Stimulated activated CD8-positive, alpha-beta memory T cell treated with anti-CD3 and anti-CD28 coated beads, Interleukin-4, amount 100 ng/mL, for 1 hour (primary cell): ENCODE measurements at places on chromosomes 5 and 9.

GRCh38 chr9:40935336-40935735 is 193.1 kb downstream of the FOXD4L6 start:
- no peak for DNase-seq

GRCh38 chr5:95087816-95088317 is 197.0 kb downstream of the MCTP1 start:
- no peak for DNase-seq

DNA sequence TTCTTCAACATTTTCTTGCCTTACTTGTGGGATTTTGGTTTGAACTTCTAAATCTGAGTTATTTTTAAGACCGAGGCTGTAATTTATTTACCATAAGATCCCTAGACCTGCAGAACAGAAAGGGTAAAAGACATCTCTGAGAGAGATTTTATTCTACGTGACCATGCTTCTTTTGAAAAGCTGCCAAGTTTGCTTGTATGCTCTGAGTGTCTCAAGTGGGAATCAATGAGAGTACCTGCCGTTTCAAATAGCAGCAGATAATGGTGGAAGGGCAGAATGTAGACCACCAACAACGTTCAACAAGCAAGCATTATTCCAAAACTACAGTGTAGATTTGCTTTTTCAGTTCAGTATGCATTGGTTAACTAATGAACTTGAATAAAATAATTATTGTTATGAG is 108.6 kb upstream of the MINAR2 start:
- no peak for DNase-seq

- no peak for DNase-seq
Measured at GRCh38 chr5:169006842-169007790, 293.8 kb downstream of the SLIT3 start.

GRCh38 chr5:137226081-137226480 is 273.0 kb downstream of the SPOCK1 start:
- no peak for DNase-seq

- no peak for DNase-seq
Measured at GRCh38 chr5:107381189-107381856, 289.4 kb downstream of the EFNA5 start.

DNA sequence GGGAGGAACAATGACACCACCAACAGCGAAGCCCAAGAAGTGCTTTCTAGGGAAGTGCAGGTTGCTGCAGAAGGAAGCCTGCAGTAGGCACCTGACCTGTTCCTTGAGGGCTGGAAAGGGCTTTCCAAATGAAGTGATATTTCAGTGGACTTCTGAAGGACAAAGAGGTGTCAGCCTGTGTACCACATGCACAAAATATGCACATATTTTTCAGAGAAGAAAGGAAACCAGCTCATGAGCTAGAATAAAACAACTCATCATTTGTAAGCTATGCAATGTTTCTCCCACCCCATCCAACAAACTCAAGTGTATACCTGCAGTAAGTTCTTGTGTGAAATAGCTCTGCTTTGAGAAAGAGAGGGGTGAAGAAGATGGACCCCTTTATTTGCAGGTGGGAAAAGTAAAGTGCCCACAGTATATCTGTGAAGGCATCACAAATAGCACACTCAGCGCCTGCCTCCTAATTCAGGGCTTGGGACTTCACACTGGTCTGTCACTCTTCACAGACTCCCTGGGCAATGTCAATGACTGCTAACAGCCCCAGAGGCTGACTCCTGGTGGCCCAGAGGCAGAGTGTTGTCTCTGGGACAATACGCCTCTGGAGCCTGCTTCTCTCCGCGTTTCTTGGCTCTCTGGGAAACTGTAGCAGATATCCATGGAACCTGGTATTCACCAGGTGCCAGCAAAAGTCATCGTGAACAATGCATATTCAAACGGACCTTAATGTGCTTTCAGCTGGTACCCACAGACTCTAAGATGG is 198.1 kb upstream of the EFNA5 start:
- no peak for DNase-seq

DNA sequence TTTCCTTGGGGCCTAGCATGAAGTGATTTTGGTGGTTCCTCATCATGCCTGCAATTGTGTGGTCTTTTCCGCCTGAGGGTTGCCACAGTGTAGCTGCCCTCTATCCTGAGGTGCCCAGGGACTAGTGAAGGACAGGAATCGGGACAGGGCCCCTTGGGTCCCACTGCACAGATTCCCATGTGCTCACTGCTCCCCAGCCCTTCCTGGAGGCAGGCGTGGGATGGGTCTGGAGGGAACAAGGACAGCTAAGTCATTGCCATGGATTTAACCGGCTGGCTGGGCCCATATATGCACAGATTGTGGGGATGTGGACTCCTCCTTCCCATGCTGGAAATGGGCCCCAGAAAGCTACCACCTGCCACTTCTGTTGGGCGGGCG is 122.3 kb upstream of the PITX1 start:
- DNase-seq, result no peak

GRCh38 chr9:126682928-126683697 is 69.4 kb downstream of the LMX1B start:
- no peak for DNase-seq

GRCh38 chr9:70677055-70677735 is 262.7 kb upstream of the KLF9 start:
- DNase-seq, result no peak

- no peak for DNase-seq
Measured at GRCh38 chr5:83145241-83145640, 67.9 kb downstream of the XRCC4 start.

- no peak for DNase-seq
Measured at GRCh38 chr9:130445268-130445983, 665 bp downstream of the ASS1 start.

DNA sequence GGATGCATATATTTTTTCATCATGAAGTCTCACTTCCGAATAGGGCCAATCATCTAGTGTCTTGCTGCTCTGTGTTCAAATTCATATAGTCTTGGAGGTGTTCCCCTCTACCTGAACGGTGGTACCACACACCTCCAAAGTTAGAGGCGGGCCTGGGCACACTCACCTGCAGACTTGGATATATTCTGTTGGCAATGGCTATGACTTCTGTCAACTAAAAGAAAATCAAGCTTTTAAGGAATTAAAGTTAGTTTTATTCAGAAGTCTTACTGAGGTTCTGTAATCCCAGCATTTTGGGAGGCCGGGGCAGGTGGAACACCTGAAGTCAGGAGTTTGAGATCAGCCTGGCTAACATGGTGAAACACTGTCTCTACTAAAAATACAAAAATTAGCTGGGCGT is 2.6 kb upstream of the NIPAL4 start:
- no peak for DNase-seq

DNA sequence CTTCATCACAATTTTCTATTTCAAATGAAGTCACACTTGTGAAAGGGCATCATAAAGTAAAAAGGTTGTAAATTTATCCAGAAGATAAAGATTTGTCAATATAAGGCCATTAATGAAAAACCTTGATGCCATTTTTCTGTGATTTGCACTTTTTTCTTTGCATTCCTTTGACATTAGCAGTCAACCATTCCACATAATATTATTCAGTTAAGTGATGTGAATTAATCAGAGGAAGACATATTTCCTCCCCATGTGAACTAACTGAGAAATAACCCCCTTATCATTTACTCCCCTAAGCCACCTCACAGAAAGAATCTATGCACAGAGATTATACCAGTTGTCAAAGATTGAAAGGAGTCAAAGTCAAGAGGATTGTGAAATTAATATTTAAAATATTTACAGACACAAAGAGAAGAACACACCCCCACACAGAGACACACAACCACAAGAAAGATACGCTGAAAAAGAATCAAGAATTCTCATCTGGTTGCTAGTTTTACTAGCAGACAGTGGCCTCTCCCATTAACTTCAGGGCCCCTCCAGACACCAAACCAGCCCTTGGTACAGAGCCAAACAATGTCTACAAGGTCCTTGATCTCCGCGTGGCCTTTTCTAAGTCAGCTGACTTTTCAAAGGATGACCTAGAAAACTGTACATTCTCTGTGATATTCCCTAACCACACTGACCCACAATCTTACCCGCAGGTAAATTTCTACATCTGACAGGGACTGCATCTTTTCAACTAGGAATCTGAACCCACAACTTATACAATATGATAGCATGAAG is 29.5 kb downstream of the GNAQ start:
- DNase-seq, result no peak

- no peak for DNase-seq
Measured at GRCh38 chr9:87557996-87558395, 60.3 kb downstream of the DAPK1 start.

DNA sequence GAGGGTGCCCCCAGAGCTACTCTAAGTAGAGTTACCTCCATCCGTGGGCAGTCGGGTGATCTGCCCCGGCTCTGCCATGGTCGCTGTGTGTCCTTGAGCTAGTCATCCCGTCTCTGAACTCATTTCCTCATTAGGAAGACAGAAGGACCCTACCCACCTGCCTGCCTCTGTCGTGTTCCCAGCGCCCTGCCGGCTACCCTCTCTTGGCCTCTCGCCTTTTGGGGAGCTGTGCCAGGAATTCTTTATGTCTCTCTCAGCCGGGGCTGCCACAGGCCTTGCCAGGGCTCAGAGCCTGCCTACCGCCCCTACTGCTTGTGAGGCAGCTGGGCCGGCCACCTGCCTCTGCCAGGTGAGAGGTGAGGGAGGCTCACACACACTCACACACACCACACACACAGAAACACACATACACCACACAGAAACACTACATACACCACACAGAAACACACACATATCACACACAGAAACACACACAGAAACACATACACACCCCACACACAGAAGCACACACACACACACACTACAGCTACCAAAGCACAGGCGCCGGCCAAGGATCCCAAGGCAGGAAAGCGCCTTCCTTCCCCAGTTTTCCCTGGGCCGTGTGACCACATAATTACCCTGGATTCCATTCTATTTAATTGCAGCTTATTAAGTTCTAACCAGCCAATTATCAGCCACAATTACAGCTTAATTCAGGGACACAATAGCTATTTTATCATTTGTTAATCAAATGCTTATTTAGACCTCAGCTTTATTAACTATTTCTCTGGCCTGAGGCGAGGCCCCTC is 41.7 kb downstream of the UNC5A start:
- DNase-seq, result no peak

DNA sequence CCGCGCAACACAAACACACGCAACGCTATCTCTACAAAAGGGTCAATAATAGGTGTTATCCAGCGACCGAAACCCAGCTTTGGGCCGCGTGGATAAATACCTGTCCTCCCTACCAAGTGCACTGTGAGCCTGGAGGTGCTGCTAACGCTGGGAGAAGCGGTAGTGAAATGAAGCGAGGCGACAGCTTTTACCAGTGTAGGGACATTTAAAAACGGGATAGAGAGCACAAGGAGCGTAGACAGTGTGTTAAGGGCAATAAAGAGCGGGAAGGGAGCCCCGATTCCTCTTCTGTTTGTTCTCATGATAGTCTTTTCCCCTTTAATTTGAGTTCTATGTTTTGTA is 421 bp upstream of the DEPDC1B start:
- no peak for DNase-seq

DNA sequence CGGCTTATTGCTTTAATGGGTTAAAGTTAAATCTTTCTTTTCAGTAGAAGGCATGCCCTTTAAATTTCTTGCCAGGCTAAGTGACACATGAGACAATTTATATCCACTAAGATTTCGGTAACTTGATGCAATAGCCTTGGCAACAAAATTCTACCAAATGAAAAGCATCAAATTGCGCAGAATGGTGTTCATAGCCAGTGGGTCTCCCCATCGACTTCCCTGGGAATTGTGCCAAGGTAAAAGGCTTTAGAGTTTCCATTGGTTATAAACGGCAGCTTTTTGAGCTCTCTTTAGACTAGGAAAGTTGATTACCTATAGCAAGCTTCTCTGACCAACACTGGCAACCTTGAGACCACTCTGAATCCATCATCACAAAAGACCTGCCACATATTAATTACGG is 358.4 kb downstream of the ARRDC3 start:
- DNase-seq, result no peak

- DNase-seq, result no peak
Measured at GRCh38 chr9:122096620-122097415, 3.7 kb upstream of the TTLL11 start.

DNA sequence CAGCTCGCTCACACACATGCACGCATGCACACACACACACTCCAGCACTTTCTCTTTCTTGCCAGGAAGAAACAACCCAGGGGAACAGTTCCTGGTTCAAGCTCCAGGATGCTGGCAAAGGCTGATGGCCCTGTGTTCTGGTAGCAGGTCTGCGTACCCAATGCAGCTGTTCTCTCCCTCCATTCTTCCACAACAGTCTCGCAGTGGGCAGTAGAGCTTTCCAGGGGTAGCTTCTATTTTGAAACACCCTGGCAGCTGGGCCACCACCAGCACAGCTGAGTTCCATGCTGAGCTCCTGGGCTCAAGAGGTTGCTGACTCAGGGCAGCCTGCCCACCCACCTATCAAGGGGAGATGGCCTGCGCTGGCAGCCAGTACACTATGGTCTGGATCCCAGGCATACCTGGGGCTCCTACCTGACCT is 4.7 kb downstream of the VDAC1 start:
- DNase-seq, result no peak

GRCh38 chr5:167802755-167803431 is 488.6 kb upstream of the WWC1 start:
- DNase-seq, result no peak

DNA sequence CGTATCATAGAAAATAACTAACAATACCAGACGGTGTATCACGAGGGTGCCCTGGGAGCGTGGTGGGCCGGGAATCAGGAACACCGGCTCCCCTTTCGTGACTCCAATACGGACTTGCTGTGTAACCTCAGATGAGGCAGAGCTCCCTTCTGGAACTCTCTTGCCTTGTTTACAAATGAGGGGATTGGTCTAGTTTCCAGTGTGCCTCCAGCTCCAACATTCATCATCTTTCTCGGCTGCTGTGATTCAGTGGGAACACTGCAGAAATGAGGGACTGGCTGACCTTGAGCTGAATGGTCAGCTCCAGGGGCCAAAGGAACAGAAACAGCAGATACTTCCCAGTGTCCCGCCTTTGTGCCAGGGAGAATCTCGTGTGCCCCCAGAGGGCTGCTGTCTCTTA is 22.6 kb upstream of the TGFBI start:
- no peak for DNase-seq

- DNase-seq, result no peak
Measured at GRCh38 chr9:3277200-3277599, 248.6 kb downstream of the RFX3 start.

DNA sequence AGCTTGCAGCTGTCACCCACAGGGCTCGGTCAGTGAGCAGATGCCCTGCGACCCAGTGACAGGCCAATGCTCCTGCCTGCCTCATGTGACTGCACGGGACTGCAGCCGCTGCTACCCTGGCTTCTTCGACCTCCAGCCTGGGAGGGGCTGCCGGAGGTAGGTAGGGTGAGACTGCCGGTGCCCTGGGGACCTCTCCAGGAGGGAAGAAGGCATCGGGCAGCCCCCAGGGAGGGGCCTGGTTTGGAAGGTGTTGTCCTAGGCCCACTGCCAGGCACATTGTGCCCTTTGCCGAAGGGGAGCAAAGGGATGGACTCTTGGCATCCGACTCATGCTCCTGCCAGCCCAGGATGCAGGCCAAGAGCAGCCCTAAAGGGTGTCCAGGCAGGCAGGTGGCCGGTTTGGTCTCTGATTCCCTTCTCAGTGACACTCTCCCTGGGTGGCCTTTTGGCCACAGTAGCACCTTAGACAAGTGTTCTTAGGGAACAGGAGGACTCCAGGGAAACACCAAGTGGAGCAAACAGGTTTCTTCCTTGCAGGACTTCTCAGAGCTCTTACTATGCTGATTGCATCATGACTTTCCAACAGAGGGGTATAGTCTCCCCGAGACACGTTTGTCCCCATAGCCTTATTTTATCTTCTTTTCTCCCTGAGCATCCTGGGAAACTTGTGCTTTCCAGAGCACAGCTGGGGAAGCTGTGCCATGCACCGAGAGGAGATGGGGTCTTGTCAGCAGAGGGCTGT is 28.1 kb upstream of the AIF1L start:
- DNase-seq, result no peak

- DNase-seq, result no peak
Measured at GRCh38 chr9:16133032-16133431, 580.2 kb downstream of the CCDC171 start.

GRCh38 chr9:131622523-131622922 is 77.2 kb downstream of the PRRT1B start:
- no peak for DNase-seq
